ENCODE measurements at places on chromosomes 6 and 20.

- no peak for DNase-seq
These were observed 11.0 kb downstream of the E2F3 start for GRCh38 chr6:20412682-20413073.

DNA sequence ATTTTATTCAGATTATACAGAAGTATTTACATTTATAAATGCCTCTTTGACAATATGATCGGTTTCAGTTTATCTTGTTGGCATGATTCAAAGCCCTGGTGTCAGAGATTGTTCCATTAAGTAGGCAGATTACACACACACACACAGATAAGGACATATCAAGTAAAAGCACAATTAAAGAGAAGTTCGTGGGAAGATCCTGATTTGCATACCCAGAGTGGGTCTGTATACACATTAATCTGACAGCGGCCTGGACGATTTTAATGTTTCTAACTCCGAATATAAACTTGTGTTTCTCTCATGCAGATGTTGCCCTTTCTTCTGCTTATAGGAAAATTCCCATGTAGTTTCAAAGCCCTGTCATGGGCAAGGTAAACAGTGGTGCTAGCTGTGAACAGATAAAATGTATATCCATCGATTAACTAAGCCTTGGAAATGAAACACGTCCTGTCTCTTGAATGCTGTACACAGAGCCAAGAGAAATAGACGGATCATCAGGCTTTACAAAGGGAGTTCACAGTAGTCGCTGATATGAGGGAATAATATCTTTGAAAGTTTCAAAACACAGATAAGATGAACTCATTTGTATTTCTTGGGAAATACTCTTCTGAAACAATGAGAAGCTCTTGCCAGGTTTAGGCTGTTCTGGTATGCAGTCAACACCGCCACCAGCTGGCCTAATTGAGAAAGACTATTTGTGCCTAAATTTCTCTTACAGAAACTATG is 108.2 kb upstream of the GMDS start:
- peak; percentile 74 for DNase-seq

DNA sequence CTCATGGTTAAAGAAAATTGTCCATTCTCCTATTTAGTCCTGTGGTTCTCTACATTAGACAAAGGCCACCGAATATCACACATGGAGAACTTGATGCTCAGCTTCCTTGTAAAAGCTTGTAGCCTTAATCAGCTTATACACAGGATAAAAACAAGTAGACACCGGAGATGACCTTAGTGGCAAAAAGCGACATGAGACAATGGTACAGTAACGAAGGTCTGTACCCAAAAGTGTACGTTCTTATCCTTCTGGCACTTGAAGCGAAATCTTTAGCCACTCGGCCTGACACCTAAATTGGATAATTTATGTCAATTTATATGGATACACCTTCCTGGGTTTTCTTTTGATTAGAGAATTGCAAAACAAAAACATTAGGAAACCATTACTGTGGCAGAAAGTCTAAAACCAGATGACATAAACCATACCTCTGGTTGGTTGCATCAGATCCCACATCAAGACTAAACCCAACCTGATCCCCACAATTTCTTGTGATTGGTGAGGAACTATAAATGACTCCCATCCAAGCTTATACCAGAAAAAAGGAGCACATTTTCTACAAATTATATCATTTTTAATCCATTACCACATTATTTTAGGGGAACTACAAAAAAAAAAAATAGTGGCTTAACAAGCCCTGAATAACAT is 6.1 kb downstream of the RBM39 start:
- no peak for DNase-seq

GRCh38 chr20:51393571-51393970 is 148.9 kb downstream of the NFATC2 start:
- DNase-seq, result no peak

- no peak for DNase-seq
These were observed 1.8 kb downstream of the SNRNP48 start for GRCh38 chr6:7591770-7592169.

Data from fibroblast of the conjunctiva (primary cell).